ENCODE measurements at places on chromosomes 1 and 21. TPM values are rescaled to one million over a fixed set of nuclear protein-coding genes. Genes with fewer than 3 reads are reported as not detected.

BTBD19 gene
- 3.4 TPM for total RNA-seq

SLAMF6 gene
- total RNA-seq: not detected

XCL2 gene
- not detected for total RNA-seq

KMO gene
- total RNA-seq: 1.0 TPM

LCE2B gene
- not detected for total RNA-seq

FOXO6 gene
- 0.80 TPM for total RNA-seq

PPIE gene
- total RNA-seq: 42.1 TPM

DLGAP3 gene
- 0.22 TPM for total RNA-seq
